ENCODE measurements at places on chromosomes 13 and 19. TPM values are rescaled to one million over a fixed set of nuclear protein-coding genes. Genes with fewer than 3 reads are reported as not detected.

The BRCA2 gene
- polyA plus RNA-seq = 2.1 TPM

The NLRP11 gene
- not detected for polyA plus RNA-seq

The TRPM4 gene
- 17.4 TPM for polyA plus RNA-seq

The PSG7 gene
- 0.26 TPM for polyA plus RNA-seq

The SBSN gene
- 6.9 TPM for polyA plus RNA-seq

The LRP3 gene
- polyA plus RNA-seq = 25.7 TPM

The CYP2F1 gene
- polyA plus RNA-seq = not detected

The RNF113B gene
- not detected for polyA plus RNA-seq

The PSG3 gene
- 0.03 TPM for polyA plus RNA-seq

The EEF1AKMT1 gene
- 7.4 TPM for polyA plus RNA-seq

The ZNF443 gene
- 0.52 TPM for polyA plus RNA-seq

The COMP gene
- polyA plus RNA-seq = 0.34 TPM

DNA sequence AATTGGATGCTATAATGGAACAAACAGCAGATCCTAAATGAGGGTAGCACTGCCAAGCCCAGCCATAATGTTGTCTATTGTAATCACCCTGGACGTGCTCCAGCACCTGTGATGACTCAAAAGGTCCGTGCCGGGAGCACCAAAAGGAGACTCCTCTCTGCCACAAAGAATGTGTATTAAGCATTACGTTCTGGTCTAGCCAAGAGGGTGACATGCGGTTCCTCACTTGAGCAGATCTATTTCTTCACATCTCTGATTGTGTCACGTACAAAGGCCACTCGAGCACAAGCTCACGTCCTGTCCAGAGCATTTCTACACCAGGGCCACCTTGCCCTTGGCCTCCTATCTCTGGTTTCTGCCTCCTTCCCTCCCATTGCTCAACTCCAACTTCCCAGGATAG lies 219.9 kb upstream of the IRS2 start:
- peak; percentile 32 for DNase-seq

DNA sequence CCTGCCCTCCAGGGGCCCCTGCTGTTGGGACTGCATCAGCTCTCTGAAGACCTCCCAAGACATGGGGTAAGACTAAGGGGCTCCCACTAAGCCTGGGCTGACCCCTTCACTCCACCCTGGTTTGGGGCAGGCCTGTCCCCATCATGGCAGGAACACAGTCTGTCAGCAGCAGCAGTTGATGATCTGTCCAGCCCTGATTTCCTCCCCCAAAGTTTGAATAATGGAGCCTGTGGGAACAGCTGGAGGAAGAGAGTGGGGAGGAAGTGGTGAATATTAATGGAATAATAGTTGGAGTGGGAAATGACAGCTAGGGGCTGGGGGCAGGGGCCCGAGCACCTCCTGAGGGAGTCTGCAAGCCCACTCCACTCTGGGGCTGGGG lies 1.3 kb upstream of the B3GNT8 start:
- no peak for DNase-seq

GRCh38 chr19:53086949-53087348 lies 16.3 kb downstream of the ZNF160 start:
- peak; percentile 32 for DNase-seq

GRCh38 chr19:6806488-6806887 lies 34.0 kb downstream of the VAV1 start:
- DNase-seq = no peak

DNA sequence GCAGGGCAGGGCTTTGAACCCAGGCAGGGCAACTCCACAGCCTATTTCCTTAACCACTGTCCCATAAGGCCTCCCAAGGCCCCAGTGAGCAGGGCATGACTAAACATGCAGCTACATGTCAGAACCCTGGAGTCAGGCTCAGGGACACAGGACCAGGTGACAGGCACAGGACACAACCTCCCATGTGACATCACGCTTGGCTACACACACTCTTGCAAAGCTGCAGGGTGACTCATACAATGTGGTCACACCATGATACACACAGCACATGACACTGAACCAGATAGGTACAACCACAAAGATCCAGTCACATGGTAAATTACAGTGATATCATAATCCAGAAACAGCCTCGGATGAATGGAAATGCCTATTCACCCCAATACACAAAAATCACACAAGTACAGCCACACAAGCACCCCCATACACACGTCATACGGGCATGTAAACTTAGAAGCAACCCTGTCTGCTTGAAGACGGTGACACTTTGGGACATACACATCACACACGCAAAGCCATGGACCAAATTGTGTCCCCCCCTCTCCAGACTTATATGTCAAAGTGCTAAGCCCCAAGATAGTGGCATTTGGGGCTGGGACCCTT lies 14.5 kb downstream of the KLK4 start:
- peak; percentile 65 for DNase-seq

GRCh38 chr19:46133777-46134241 lies 9.3 kb upstream of the IGFL3 start:
- DNase-seq = no peak

DNA sequence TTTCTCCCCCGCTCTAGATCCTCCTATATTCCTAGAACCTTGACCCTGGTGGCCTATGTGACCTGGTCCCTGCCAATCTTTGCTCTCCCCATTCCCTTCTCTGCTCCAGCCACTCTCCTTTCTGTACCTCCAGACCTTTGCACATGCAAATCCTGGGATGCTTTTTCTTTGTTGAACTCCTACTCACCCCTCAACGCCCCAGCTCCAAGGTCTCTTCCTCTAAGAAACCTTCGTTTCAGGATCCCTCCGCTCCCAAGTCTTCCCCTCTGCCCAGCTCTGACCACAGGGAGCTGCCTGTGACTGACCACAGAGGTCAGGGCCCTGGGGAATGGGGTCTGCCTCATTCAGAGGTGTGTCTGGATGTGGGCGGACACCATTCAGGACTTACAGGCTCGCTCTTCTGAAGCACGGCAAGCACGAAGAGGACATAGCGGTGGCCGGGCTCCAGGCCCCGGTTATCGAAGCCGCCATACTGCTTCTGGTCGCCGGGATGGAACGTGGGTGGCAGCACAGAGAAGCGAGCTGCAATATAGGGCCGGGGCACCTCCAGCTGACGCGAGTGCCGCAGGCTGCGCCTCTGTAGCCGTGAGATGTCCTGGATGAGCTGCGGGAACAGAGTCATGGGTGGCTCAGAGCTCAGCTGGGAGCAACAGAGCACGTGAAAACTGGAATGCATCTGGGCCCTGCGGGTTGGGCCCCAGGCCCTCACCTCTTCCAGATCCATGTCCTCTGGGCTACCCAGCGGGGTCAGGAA lies 120.9 kb downstream of the PTPRS start:
- no peak for DNase-seq

GRCh38 chr13:93686399-93686798 lies 459.8 kb downstream of the GPC6 start:
- no peak for DNase-seq

DNA sequence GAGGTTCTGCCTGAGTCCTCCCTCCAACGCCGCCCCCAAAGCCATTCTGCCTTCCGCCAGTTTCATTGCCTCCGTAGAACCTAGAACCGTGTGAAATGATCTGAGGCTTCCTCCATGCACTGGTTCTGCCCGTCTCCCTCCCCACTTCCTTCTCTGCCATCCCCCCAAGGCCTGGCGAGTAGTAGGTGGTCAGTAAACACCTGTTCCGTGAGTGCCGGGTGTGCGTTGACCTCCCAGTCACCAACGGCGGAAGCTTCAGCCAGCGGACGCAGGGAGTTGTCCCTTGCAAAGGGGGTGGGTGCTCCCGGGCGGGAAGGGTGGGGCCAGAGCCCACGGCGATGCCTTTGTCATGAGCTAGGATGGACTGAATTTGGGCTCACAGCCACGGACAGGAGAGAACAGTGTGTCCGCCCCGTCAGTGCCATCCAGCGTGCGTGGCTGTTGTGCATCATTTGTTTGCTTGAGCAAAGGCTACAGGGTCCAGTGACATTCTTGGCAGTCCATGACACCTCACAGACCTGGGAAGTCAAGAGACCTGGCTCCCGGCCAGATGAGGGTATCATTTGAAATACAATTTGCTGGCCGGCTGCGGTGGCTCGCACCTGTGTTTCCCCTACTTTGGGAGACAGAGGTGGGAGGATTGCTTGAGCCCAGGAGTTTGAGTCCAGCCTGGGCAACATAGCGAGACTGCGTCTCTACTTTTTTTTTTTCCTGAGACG lies 43.1 kb downstream of the NFIC start:
- DNase-seq = no peak

GRCh38 chr13:91079176-91079575 lies 268.3 kb upstream of the MIR17HG start:
- DNase-seq = no peak

- DNase-seq = no peak
Observed at GRCh38 chr13:77811381-77811780, 107.2 kb downstream of the EDNRB start.

DNA sequence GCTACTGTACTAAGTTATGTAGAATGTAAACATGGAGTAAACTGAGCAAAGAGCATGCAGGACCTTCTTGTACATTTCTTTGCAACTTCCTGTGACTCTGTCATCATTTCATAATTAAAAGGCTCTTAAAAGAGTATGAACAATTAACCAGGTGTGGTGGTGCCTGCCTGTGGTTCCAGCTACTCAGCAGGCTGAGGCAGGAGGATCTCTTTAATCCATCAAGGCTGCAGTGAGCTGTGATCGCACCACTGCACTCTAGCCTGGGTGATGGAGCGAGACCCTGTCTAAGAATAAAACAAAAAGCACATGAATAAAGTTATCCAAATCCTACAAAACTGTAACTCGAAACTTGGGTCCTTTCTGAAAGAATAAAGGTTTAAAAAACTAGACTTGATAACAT lies 5.8 kb upstream of the SPACA7 start:
- no peak for DNase-seq

GRCh38 chr13:73351730-73352129 lies 292.9 kb downstream of the KLF5 start:
- DNase-seq = no peak

DNA sequence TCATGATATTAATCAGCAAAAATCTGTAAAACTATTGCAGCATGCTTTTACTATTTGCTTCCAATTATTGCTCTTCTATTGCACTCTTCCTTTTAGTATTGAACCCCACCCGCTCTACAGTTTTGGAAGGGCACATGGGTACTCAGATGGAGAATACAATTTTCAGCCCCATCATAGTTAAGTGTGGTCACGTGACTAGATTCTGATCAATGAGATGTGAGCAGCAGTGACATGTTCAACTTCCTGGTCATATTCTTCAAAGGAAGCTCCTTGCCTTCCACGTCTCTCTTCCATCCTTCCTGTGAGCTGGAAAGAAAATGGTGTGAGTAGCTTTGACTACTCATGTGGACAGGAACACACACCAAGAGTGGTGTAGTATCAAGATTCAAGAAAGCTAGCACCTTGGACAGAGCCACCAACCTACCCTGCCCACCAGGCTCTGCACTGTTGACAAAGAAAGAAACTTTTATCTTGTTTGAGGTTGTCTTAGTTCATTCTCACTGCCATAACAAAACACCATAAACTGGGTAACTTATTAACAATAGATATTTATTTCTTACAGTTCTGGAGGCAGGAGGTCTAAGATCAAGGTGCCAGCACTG lies 3.8 kb upstream of the FGF14 start:
- peak; percentile 12 for DNase-seq

DNA sequence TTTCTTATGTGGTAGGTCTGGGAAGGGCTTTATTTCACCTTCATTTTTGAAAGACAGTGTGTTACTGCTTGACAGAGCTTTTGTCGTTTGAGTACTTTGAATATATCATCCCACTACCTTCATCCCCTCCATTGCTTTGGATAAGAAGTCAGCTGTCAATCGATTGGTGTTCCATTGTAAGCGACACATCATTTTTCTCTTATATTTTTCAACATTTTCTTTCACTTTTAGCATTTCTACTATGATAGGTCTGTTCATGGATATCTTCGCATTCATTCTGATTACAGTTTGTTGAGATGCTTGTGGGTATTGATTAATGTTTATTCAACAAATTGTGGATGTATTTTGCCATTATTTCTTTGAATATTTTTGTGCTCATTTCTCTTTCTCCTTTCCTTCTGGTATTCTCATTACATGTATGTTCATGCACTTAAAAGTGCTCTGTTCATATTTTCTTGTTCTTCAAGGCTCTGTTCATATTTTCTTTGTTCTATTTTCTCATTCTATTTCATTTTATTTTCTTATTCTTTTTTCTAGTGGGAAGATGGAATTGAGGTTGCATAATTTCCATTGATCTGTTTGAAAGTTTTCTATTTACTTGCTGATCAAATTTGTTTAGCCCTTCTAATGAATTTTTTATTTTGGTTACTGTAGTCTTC lies 29.2 kb downstream of the ZNF546 start:
- no peak for DNase-seq

GRCh38 chr13:50123002-50123401 lies 107.8 kb downstream of the KCNRG start:
- DNase-seq = no peak

- DNase-seq = peak; percentile 88
Observed at GRCh38 chr19:48255376-48256303, at the start of gene CARD8. CARD8 (minus strand) TSS chr19:48255912; CDS start chr19:48241020, 14,892 bp downstream.

DNA sequence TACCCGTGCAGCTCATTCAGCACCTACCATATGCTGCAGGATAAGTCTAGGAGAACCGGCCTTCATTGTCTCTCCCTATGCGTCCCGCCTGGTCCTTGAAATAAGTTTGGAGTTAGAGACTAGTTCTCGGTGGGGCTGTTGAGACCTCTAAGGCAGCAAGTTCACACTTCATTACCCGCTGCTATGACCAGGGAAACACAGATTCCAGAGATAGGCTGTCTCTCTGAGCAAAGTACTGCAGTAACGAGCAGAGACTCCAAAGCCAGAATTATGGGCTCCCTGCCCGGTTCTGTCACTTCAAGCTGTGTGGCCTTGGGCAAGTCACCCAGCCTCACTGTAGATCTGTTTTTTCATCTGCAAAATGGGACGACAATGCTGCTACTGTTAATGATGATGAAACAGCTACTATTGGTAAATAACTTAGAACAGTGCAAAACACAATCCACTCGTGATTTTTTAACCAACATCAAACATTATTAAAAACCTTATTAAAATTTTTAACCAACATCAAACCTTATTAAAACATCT lies 184.1 kb downstream of the USP12 start:
- DNase-seq = no peak

DNA sequence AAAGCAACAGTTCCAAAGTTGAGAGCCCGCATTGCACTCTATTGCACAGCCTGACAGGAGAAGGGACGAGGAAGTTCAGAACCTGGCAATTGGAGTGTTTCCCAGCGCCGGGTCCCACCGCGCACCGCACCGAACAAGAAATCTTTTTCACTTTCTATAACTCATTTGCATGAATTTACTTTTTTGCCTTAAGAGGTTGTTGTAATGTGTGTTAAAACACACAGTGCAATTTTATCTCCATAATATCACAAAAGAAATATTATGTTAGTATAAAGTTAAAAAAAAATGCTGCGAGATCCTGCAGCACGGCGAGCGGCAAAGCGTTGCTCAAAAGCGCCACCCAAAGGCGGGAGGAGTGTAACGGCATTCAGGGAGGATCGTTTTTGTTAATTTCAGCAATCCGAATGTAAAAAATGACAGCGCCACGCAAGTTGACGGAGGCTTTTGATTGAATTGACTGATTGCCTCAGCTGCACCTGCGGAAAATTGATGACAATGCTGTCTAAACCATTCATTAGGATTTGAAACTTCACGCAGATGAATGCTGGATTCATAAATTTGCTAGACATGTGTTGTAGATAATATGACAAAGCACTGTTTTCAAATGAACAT lies 303.6 kb upstream of the ZNF507 start:
- peak; percentile 31 for DNase-seq

Data from IMR-90 (cell line).